ENCODE measurements at places on chromosomes 4 and X.
A peak's percentile ranks its signal among the peaks of the same experiment; 100 is the strongest.

GRCh38 chrX:37646254-37646653 lies 39.3 kb upstream of the XK start:
- no peak for DNase-seq

GRCh38 chrX:84335121-84335520 lies 147.1 kb upstream of the RPS6KA6 start:
- DNase-seq = no peak

- DNase-seq = no peak
These were observed 162.0 kb upstream of the MAB21L2 start for GRCh38 chr4:150419939-150420338.

GRCh38 chr4:91288702-91289311 lies 1015.0 kb upstream of the GRID2 start:
- DNase-seq = no peak

GRCh38 chr4:176268963-176269362 lies at the start of gene ASB5:
TSS of gene ASB5 (minus strand) at chr4:176269222. CDS start at chr4:176269108, 114 bp downstream.
- DNase-seq = no peak

DNA sequence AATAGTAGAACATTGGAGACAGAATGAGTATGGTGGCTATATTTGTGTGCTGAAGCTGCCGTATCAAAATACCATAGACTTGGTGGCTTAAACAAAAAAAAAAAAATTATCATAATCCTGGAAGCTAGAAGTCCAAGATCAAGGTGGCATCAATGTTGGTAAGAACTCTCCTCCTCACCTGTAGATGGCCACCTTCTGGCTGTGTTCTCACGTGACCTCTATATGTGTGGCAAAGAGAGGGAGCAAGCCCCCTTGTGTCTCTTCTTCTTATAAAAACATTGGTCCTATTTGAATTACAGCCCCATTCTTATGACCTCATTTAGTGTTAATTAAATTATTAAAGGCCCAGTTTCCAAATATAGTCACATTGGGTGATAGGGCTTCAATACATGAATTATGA lies 1640.9 kb upstream of the PCDH7 start:
- no peak for DNase-seq

GRCh38 chr4:105767579-105767978 lies 59.0 kb downstream of the GSTCD start:
- no peak for DNase-seq

- DNase-seq = no peak
These were observed 7.3 kb downstream of the INPP4B start for GRCh38 chr4:142838778-142839177.

DNA sequence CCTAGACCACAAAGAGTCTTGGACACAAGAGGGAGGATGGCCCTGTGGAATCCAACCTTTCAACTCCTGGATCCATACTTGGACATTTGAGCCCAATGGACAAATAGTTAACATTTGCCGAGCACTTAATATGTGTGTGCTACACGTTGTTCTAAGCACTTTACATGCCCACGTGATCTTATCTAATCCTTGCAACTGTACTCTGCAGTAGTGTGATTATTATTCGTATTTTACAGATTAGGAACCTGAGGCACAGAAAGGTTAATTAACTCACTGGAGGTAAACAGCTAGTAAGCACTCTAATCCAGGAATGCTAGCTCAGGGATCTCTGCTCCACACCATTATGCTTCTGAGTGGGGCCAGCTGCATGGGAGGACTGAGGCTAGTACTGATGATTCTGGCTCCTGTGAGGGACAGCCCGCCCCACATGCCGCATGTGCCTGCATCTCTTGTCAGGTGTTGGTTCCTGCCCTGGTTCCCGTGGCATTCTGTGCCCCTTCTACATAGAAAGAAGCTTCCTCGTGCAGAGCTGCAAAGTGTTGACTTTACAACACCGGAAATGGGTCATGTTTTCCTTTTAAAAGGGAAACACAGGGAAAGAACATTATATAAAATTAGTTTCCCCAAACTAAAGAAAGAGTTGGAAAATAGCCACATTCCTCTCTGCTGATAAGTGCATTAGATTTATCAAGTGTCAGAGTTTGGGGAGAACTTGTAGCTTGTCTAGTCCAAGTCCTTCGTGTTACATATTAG lies 34.8 kb downstream of the PLAC1 start:
- no peak for DNase-seq

DNA sequence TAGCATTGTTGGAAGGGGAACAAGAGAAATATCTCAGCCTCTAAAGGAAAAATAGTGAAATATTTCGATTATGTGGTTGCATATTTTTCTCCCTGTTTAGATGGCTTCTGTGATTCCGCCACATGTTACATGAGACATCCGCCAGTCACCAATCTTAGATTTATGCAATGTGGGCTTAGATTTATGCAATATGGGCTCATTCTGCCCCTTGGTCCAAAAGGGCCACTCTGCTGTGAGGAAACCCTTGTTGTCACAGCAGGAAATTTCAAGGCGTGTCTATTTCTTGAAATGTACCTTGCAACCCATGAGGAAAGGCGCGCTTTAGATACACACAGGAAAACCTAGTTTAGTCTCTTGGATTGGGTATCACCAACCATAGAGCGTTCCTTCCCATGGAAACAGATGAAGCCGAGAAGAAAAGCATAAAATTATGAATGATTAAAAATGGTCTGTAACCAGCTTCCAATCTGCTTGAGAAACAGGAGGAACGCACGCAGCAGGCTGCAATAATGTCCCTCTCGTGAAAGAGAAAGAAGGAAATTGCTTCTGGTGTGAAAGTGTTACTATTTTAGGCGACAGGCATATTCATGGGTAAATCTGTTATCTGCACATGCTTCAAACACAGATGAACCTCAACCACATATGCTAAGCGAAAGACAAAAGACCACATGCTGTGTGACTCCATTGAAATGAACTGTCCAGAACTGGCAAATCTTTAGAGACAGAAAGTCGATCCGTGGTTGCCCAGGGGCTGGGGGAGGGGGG lies 3.7 kb downstream of the RS1 start:
- DNase-seq = peak; percentile 62

GRCh38 chr4:151797853-151798252 lies 37.0 kb upstream of the GATB start:
- no peak for DNase-seq

- peak; percentile 9 for DNase-seq
These were observed 59.0 kb downstream of the WWC2 start for GRCh38 chr4:183158062-183158461.

GRCh38 chr4:2256156-2256731 lies 5.7 kb downstream of the MXD4 start:
- DNase-seq = no peak

DNA sequence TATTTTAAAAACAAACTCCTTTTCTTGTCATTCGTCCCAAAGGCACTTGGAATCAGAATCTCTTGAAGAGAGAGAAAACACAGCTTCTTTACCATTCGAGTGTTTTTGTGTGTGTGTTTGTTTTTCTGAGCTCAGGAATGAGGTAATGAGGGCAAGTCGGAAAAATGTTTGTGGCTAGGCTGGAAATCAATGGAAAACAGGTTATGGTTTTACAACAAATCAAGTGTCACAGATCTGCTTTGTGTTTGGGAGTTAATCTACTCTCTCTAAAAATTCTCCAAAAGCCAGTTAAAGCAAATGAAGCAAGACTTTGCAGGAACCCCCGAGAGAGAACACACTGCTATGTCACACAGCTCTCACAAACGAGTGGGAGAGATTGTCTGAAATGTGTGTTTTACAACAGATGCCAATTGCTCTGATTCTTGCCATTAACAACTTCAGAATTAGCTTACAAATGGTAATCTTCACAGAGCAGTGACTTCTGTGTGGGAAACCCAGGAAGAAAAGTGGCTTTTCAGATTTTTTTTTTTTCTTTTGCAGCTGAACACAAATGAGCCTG lies 264.1 kb downstream of the CBLL2 start:
- no peak for DNase-seq

- no peak for DNase-seq
These were observed 103.1 kb upstream of the VCX2 start for GRCh38 chrX:8274170-8274569.

Measured in suppressor macrophage treated with lipopolysaccharide for 4 hours (primary cell).